ENCODE measurements at places on chromosomes 3 and 15.

- DNase-seq: no peak
These were observed 630 bp downstream of the CACNA2D2 start for GRCh38 chr3:50502584-50503423.

GRCh38 chr15:59616379-59616778 lies 4.8 kb downstream of the GCNT3 start:
- no peak for DNase-seq

GRCh38 chr3:66021731-66022131 lies 17.0 kb downstream of the MAGI1 start:
- no peak for DNase-seq

DNA sequence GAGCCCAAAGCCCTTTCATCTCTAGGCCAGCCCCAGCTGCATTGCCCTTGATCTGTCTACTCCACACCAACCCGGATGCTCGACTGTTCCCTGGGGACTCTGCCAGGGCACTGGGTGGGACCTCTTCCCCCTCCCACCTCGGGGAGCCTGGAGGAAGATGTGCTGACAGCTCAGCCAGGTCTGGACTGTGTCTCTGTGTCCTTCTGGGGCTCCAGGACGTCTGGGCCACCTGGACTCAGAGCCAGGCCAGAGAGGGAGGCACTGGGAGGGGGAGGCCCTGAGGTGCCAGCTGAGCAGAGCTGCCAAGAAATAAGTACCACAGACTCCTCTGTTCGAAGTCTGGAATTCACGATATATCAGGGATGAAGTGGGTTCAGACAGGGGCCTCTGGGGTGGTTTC lies 5.8 kb upstream of the HCN4 start:
- no peak for DNase-seq

DNA sequence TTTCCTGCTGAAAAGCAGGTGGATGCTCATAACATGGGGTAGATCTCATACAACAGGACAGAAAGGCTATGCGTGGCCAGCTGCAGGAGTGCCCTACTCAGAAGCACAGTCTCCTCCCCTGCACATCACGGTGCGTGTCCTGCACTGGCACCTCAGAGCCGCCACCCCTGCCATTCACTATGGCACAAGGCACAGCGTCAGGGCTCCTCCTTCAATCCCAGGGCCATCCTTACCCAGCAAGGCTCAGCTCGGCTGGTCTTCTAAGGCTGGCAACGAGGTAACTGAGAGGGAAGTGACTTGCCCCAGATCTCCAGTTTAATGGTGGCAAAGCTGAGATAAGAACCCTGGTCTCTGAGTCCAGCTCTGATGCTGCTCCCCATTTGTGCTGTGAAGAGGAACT lies 97.1 kb downstream of the CPN2 start:
- no peak for DNase-seq
